Type B pancreatic cell (in vitro differentiated cells): ENCODE measurements at places on chromosomes 7 and 10. TPM values are rescaled to one million over a fixed set of nuclear protein-coding genes. Genes with fewer than 3 reads are reported as not detected.

- DNase-seq, result no peak
Measured at GRCh38 chr10:8325024-8325980, 270.8 kb downstream of the GATA3 start.

- DNase-seq, result no peak
Measured at GRCh38 chr10:113183573-113183972, 233.5 kb downstream of the TCF7L2 start.

DNA sequence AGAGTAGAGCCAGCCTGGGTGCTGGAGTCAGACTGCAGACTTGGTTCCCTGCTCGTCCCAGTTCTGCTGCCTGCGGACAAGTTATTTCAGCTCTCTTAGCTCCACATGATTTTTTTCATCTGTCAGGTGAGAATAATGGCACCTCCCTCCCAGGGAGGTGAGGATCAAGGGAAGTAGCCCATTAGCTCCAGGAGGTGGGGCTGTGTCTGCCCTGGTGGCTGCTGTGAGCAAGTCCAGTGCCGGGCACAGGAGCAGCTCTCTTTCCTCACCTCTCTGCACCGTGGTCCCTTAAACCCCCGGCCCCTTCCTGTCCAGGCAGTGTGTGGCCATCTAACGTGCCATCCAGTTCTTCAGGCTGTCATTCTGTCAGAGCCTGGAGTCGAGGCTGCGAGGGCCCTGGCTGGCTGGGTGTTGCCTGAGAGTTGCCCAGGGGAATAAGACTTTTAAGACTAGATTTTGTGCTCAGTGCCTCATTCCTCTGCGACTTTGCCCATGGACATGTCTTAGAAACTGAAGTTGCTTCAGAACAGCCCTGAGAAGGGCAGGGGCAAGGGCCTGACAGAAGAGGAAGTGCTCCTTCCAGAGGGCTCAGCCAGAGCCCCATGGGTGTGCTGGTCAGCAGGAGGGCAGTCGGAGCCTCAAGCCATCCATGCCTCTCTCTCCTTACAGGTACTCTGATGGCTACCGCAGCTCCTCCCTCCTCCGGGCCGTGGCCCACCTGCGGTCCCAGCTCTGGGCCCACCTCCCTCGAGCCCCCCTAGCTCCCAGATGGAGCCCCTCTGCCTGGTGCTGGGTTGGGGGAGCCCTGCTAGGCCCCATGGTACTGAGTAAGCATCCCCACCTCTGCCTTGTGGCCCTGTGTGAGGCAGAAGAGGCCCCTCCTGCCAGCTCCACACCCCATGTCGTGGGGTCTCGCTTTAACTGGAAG, 5.0 kb downstream of the ABCB8 start:
- no peak for DNase-seq

GRCh38 chr7:39971924-39972323, 21.9 kb downstream of the CDK13 start:
- no peak for DNase-seq

DNA sequence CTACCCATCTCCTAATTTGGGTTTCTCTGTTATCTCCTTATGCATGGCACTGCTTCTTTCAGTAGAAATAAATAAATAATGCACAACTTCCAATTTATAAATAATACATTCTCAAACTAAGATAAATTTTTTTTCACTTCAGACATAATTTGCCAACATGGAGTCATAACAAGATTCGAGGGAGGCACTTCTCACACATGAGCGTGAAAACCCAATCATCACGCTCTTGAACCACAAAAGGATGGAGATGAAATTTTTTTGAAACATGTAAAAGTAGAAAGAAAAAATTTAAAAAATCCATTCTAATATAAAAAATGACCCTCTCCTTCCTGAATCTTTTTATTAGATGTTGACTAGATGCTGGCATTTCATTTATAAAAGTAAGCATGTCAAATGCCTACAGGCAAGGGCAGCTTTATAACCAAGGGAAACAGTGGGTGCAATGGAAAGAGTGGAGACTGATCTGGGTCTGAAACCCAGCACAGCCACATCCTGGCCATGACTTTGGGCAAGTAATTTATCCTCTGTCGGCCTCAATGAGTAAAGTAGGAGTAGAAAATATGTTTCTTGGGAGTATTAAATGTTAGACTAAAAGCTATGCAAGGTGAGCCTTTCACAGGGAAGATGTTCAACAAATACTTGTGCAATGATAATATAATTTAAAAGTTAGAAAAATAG, 185.0 kb downstream of the STK31 start:
- no peak for DNase-seq

DNA sequence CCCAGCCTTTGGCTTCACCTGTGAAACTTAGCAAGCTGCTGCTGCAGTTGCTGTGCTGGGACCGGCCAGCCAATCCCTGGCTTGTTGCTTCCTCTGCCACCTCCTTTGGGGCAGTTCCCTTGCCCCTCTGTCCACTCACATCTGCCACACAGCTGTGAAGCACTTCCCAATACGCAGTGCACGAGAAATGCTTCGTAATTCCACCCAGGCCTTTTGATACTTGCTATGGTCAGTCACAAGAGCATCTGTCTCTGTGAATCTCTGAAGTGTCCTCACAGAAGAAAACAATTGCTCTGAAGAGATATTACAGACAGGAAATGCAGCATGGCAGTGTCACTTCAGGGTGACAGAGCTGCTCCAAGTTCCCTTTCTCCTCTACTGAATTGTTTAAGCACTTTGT, 208.5 kb downstream of the PTEN start:
- no peak for DNase-seq

DNA sequence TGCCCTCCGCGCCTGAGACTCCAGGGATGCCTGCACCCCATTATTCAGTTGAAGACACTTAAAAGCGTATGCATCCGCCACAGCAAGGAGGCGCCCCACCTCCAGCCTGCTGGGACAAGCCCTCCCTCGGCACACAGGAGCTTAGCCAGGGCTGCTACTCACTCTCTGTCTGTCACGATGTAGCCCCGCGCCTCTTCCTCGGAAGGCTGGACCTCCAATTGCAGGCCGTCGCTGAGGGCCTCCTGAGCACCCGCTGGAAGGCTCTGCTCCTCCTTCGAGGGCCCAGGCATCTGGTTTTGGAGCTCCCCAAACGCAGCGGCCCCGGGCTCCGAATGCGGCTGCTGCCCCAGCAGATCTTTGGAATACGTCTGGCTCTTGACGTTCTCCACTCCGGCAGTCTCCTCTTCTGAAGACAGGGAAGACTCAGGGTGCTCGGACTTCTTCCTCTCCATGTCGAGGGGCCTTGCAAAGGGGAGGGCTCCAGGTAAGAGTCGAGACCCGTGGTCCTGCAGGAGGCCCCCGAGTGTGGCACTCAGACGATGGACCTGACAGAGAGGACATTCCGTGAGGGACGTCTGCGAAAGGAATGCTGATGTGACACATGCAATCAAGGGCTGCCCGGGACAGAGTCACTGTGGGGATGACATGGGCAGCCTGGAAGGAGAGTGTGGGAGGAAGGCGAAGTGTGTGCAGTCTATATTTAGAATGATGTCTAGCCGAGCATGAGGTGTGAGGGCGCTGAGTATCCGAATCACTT, 453.9 kb downstream of the PTPRN2 start:
- DNase-seq, result no peak

GRCh38 chr10:133123050-133123745, 35.5 kb downstream of the ADGRA1 start:
- DNase-seq, result no peak

- DNase-seq, result no peak
Measured at GRCh38 chr7:36547416-36547815, 157.8 kb downstream of the ANLN start.

DNA sequence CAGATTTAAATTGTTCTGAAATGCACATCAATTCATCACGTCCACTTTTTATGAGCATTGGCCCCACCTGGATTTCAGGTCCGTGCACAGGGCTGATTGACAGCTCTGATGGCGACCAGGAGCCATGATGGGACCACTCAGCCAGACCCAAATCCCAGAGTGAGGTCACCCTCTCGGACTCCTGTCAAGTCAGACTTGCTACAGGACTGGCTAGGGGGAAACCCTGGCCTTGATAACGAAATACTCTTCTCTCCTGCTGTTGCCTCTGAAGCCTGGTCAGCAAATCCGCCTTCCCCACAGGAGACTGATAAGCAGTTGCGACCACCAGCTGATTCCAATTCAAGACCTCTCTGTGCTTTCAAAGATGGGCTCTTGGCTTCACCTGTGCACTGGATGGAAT, 76.4 kb downstream of the CARD11 start:
- DNase-seq, result no peak

DNA sequence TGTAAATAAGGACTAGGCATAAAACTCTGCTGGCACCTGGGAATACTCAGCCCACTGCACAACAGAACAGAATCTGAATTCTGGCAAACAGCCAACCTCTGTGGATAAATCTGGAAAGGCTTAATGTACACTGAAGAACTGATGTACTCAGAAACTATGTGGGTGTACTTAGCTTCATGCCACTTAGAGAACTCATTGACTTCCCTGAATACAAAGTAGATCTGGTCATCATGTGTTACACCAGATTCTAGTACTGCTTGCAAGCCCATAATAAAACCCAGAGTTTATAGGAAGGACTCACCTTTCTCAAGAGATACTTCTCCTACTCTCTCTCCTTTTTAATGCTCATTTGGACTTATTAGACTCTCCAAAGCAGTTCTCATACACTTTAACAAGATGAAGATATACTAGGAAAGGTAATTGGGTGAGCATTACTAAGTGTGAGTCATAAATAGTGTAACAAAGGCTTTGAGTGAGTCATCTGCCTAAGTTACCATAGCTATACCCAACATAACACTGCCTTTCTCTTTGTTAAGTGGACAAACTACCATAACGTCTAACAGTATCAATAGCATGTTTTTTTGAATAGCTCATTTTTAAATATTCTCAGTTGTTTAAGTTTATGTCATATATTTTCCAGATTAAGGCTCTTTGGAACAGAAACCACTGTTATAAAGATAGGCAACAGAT, 309.1 kb downstream of the MDFIC start:
- DNase-seq, result no peak

- no peak for DNase-seq
Measured at GRCh38 chr7:55549457-55549856, 22.8 kb downstream of the VOPP1 start.

DNA sequence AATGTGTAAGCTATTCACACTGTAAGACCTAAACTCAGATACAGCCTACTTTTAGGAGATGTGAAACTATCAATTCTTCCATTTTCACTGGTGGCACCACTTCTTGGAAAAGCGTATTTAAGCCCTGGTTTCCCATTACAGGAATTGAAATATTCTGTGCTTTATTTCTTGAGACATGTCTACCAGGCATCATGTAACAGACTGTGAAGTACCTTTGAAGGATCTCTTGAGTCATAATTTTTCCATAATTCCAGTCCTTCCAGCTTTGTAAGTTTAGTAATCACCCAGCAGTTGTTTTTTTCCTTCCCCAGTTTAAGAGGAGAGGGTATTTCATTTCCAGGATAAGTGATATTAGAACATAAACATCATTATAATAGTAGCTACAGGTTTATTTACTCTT, 186.0 kb upstream of the PRPS1L1 start:
- DNase-seq, result no peak

GRCh38 chr7:117017017-117017451, 63.7 kb downstream of the ST7 start:
- DNase-seq, result no peak

- no peak for DNase-seq
Measured at GRCh38 chr10:33653584-33654367, 319.3 kb upstream of the NRP1 start.

GRCh38 chr10:49610458-49611165, 502 bp downstream of the SLC18A3 start:
- DNase-seq, result no peak

DNA sequence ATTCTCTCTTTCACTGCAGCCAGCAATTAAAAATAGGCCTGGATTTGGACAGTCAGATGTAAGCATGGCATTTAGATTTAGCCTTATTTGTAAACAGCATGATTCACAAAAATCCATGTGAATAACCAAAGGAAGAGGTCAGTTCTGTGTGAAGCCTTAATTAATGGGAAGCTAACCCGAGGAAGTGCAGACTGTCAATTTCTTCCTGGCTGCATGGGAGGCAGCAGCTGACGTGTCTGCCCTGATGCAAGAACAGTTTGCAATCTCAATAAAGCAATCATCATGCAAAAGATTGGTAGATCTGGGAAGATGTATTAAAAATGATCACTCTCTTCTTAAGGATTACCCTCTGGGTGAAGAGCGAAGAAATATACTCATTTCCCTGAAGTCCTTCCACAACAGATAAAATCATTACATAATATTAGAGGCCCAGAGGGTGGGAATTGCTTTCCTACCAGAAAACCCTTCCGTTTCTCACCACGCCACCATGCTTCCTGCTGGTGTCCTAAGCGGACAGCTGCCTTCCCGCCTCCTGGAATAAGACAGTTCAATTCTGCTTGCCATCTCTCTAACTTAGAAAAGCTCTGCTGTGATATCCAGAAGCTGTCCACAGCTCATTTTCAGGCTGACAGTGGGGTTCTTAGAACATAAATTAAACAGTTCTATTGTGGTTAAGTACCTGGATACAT, 526.7 kb upstream of the NRP1 start:
- no peak for DNase-seq

GRCh38 chr7:132118641-132119040, 457.6 kb downstream of the PLXNA4 start:
- no peak for DNase-seq

DNA sequence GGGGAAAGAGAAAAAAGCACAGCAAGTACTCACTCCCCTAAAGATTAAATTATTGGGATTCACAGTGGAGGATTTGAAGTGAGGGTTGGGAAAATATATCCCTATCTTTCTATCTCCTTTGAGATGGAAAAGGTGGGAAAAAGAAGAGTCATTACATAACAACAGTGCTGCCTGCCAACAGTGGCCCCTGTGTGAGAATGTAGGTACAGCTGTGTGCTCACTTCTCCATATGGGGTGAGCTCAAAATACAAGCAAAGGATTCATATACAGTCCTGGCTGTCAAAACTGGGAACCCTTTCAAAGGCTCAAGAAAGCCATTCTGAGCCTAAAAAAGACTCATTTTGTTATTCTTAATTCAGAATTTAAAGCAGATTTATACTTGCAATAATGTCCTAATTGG, 458.5 kb downstream of the GPAM start:
- no peak for DNase-seq

- DNase-seq, result no peak
Measured at GRCh38 chr7:140584195-140584851, 56.3 kb downstream of the DENND2A start.

GRCh38 chr7:128790315-128791041, 1.3 kb upstream of the CCDC136 start:
- no peak for DNase-seq

DNA sequence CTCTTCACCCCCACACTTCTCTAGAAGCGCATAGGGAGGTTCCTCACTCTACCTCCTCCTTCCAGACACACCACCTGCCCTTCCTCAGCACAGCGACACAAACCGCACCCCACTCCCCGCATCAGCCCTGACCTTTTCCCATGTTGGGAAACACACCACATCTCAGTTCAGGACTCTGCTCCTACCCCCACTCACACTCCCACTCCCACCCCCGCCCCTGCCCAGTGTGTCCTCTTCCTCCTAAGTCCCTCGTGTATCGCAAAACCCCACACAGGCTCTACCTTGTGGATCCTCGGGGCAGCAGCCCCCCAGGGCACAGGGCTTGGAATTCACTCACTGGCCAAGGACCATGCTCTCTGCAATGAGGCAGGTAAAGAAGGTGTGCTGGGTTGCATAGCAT, 4.2 kb upstream of the AOC1 start:
- peak; percentile 47 for DNase-seq

SPDYE2B gene
- not detected in 2 replicates for total RNA-seq

CPSF4 gene
- total RNA-seq, result 48.4 and 64.1 TPM in 2 replicates

INPP5A gene
- 26.2 and 26.6 TPM in 2 replicates for total RNA-seq

GIMAP2 gene
- not detected in 2 replicates for total RNA-seq

TAS2R3 gene
- 1.2 and 3.2 TPM in 2 replicates for total RNA-seq

MYL10 gene
- total RNA-seq, result not detected in 2 replicates

CALML5 gene
- total RNA-seq, result not detected in 2 replicates

FXYD4 gene
- 0.97 and 3.1 TPM in 2 replicates for total RNA-seq

MDFIC gene
- 20.2 and 20.7 TPM in 2 replicates for total RNA-seq

ZSCAN25 gene
- 22.9 and 25.4 TPM in 2 replicates for total RNA-seq

MALRD1 gene
- total RNA-seq, result 1.4 and 1.8 TPM in 2 replicates

A1CF gene
- 12.1 and 26.1 TPM in 2 replicates for total RNA-seq

ZNF777 gene
- total RNA-seq, result 17.4 and 17.6 TPM in 2 replicates
